RPMI8226 (cell line): ENCODE measurements at places on chromosomes 5 and 9.

- no peak for DNase-seq
Measured at GRCh38 chr5:77727190-77727589, 48.9 kb downstream of the TBCA start.

DNA sequence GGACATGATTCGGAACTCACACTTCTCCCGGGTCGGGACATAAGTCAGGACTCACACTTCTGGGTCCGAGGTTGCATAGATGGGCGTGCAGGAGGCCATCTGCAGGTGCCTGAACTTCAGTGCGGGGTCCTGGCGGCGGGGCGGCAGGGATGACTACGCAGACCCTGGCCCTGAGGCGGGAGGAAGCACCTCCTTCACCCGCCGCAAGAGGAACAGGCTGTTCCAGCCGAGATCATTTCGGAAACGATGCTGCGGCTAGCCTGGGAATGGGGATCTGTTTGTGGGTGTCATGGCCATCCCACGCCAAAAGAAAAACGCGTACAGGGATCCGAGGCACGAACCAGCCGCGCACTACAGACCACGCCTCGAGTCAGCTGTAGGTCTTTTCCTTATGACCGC is 196.6 kb downstream of the TTLL11 start:
- DNase-seq = no peak

DNA sequence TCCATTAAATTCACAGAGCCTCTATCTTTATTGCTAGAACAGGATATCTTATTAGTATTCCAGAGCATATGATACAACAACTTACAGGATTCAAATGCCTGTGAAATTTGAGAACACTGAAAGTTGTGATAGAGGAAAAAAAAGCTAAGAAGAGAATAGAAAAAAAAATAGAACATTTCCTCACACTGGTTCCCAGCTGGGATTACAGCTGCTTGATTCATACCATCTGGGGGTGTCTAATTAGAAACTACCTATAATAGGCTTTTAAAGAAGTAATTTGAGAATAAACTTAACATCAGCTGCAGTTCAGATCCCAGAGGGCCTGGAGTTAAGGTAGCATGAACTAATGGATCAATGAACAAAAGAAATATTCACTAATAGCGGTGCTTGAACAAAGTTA is 922.0 kb downstream of the CDH12 start:
- no peak for DNase-seq

DNA sequence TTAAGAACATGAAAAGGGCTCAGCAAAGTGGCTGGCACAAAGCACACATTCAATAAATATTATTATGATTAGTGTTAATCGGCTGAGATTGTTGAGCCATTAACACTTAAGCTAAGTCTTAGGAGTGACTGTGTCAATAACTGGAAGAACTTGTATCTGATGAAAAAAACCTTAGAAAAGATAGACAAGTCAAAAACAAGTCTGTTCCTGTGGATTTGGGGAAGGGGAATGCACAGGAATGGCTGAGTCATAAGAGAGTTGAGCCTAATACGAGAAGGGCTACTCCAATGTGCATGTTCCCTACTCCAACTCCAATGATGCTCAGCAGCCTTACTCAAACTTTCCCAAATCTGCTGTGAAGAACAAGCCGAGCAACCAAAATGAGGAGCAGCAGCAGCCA is 53.9 kb downstream of the MED27 start:
- no peak for DNase-seq

DNA sequence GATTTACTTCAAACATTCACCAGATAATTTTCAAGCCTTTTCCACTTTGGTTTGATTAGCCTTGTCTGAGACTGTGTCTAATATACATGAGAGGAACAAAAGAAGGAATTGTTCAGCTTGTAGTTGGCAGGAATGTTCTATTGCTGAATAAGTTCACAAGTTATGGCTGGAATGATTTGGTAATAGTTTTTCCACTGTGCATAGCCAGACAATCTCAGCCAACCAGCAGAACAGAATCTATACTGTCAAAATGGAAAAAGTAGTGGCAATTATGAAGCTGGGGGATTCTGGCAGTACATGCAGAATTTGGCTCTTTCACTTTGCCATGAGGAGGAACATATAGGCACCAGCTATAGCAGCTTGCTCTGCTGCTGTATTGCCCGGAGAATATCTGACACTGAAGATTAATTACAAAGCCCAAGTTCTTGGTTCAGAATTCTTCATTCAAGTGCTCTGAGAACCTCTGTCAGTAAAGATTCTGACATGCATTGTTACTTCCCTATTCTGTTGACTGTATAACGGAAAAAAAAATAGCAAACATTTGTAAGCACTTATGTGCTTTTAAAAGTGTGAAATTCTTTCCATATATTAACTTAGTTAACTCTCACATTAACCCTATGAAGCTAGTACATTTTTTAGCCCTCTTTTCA is 150.6 kb downstream of the PRR16 start:
- DNase-seq = no peak

DNA sequence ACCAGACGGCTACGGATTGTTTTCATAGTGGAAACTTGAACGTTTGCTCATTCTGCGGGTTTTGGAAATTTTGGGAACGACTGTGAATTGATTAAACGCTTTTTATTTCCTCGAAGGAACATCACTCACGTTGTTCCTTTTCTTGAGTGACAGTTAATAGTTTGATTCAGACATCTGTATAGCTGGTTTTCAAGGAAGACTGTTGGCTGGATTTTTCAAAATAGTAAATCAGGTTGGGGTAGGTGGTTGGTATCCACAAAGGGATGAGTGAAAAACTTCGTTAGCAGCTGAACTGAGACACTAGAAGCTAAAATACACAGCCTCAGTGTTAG is 1.1 kb downstream of the TGFBR1 start:
- DNase-seq = no peak

DNA sequence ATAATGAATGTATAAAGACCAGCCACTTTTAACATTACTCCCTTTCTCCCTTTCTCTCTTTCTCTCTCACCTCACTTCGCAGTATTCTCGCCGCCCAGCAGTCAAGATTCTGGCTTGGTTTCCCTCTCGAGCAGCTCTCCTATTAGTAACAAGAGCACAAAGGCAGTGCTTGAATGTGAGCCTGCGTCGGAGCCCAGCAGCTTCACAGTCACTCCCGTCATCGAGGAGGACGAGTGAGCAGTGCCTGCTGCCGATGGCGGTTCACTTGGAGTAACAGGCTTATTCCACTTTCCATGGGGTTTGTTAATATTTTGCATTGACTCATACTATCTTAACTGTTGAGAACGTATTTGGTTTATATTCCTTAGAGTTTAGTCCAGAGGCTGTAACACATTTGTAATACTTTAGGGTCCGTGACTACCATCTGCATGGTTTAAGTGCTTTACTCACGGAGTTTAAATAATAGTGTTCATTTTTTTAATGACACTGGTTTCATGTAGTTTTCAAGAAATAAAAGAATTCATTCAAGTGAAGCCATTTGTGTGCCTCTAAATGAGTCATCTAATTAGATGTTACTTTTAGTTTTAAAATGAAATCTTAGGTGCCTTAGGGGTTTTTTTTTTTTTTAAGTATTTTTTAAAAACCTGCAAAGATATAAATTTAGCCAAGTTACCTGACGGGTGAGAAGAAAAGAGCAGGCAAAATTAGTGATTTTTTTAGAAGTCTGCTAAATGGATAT is 8.4 kb upstream of the DMRT3 start:
- DNase-seq = no peak

- peak; percentile 53 for DNase-seq
Measured at GRCh38 chr5:149618581-149619248, 37.4 kb downstream of the ARHGEF37 start.

GRCh38 chr5:144187699-144188294 is 17.1 kb downstream of the KCTD16 start:
- DNase-seq = peak; percentile 82

GRCh38 chr9:104608336-104608735 is 2.9 kb upstream of the OR13C2 start:
- no peak for DNase-seq

DNA sequence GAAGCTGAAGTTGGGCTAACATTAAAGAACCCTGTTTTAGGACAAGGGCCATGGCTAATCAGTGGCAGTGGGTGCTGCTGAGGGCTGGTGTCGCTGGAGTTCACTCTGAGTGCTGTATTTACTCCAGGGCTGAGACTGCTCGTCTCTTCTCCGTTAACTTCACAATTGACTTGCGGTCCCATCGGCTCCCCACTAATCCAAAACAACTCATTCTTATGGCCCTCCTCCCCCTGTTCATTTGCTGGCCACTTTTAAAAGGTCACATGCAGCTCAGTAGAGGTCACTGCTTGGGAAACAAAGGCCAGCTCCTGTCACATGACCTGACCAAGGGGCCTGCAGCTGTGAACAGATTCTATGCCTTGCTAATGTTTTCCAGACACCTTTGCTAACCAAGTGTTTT is 38.4 kb downstream of the PTCH1 start:
- no peak for DNase-seq

GRCh38 chr9:92503156-92503555 is 20.9 kb upstream of the ASPN start:
- DNase-seq = no peak

DNA sequence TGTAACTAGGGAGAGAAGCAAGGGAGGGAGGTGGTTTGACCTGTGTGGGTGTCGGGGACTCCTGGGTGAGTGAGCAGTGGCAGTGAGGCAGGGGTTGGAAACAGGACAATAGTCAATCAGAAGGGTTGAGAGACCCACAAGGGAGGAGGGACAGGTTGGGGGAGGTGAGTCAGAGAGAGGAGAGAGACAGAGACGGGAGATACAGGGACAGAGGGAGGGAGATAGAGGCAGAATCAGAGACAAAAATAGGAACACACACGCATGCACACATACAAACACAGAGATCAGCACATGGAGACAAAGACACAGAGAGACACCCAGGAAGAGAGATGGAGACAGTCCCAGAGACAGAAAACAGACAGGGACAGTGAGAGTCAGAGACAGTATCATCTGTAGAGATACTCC is 39.3 kb upstream of the PTGS1 start:
- DNase-seq = no peak

DNA sequence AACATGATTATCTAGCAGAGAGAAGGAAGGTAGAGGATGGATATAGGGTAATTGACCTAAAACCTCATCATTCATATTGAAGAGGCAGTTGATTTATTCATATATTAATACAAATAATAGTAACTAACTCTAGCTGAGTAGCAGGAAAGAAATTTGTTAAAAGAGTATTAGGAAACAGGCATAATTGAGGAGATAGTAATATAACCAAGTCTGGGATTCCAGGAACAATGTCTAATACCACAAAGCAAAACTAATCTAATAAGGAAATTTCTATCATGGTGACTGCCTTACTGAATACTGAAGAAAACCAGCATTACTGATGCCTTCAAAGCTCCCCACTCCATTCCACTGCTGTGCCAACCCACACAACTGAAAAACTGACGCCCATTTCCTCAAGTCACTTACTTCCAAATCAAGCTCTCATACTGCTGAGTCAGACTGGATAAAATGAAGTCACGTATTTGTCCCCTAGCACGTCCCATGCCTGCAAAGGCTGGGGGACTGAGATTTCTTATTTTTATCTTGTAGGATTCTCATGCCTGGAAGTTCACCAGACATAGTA is 153.9 kb downstream of the SMC2 start:
- DNase-seq = no peak

- no peak for DNase-seq
Measured at GRCh38 chr9:114174876-114175771, 19.8 kb downstream of the COL27A1 start.

DNA sequence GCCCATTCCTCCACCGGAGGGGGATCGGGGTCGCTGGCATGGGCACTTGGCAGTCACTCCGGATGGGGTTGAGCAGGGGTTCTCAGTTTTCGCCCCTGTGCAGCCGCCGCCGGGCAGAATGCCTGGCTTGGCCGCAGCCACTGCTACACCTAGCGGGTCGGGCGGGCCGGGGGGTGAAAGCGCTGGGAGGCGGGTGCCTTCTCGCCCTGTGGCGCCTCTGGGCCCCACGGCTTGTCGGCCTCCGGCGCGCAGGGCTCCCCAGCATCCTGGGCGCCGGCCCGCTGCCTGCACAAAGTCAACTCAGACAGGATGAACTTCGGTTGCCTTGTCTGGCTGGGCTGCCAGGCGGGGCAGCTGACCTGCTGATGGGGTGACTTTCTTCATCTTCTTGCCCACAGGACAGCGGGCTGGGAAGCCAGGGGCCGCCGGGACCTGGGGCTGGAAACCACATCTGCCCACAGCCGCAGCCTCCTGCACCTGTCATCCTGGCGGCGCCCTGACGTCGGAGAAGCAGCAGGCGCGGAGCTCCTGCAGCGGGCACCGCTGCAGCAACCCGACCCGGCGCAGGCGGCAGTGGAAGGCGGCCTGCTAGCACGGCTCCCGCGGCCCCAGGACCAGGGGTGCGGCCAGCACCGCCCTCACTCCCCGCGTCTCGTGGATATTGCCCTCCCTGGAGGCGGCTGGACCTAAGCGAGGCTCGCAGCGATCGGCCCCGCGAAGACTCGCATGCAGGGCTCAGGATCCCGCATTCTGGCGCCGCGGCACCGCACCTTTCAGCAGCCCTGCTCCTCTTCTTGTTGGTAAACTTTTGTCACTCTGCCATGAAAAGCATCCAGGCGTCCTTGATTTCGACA is 1.3 kb upstream of the ANKRD18A start:
- DNase-seq = peak; percentile 61

DNA sequence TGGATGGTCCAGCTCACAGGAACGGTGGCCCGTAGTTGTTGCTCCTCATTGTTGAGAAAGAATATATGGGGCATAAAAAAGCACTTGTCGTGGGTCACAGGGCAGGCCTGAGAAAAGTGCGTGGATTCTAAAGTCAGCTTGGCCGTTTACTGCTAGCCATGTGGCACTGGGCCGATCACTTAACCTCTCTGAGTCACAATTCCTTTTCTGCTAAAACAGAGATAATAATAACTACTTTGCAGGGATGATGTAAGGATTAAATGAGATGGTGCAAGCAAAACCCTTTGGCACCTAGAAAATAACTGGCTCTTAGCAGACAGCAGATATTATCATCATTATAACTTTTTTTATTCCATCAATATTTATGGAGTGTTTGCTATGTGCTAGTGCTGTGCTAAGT is 579.7 kb downstream of the CCDC171 start:
- DNase-seq = no peak

GRCh38 chr5:116446356-116447005 is 128.1 kb downstream of the SEMA6A start:
- no peak for DNase-seq

DNA sequence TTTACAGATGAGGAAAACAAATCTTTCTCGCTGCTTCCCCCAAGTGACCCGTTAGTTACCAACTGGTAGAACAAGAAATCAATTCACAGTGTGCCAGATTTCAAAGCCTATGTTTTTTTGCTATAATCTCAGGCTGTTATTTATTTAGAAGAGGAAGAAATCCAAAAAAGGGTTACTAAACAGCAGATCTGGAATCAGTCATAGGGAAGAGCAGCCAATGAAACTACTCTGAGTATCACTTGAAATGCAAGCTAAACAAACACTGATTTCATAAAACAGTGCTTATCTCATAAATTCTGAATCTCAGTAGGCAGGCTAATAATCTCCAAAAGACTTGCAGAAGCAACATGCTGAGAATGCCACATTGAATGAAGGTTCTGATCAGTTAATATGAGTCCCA is 829.5 kb upstream of the ACO1 start:
- no peak for DNase-seq
